ENCODE measurements at places on chromosomes 2 and 18.

DNA sequence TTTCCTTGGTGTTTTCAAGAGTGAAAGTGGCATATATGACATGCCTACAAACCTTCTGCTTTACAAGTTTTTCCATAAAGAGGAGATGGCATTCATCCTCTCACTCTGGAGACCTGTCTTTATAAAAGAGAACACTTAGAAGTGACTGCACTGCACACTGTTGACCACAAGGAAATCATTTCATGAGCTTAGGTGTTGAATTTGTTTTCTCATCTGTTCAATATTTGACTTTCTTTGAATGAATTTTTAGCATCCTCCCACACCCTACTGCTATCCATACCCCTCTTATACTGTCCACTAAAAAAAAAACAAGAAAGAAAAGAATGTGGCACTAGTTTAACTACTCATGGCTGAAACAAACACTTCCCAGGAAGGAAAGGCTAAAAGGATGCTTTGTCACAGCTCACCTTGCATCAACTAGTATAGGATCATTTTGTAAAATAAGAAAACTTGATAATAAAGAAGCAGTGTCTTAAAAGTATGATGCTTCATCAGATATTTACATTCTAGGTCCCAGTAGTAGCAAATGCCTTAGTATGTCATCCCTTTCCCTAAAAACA is 83.0 kb downstream of the ACVR1 start:
- DNase-seq, result no peak

- DNase-seq, result no peak
Measured at GRCh38 chr2:101153787-101154186, 2.6 kb upstream of the TBC1D8 start.

- DNase-seq, result no peak
Measured at GRCh38 chr2:32058130-32058529, 5.2 kb upstream of the SPAST start.

DNA sequence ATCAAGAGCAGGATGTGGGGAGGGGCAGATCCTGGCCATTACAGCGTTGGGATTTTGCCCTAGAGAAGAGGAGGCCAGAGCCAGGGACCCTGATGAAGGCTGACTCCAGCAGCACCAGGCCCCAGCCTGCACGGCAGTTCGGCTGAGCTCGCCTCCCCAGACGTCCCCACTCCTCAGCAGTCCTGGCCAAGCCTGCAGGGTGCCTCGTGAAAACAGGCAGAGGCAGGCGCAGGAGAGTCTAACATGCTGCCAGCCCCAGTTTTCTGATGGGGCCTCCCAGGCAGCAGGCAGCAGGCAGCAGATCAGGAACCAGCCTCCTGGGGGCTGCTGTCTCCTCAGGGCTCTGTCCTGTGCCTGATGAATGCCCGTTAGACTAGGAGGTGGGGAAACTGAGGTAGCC is 19.7 kb upstream of the GLI2 start:
- no peak for DNase-seq

GRCh38 chr18:45012286-45012685 is 331.6 kb downstream of the SETBP1 start:
- DNase-seq, result no peak

GRCh38 chr2:14615760-14616159 is 16.8 kb upstream of the LRATD1 start:
- DNase-seq, result no peak

DNA sequence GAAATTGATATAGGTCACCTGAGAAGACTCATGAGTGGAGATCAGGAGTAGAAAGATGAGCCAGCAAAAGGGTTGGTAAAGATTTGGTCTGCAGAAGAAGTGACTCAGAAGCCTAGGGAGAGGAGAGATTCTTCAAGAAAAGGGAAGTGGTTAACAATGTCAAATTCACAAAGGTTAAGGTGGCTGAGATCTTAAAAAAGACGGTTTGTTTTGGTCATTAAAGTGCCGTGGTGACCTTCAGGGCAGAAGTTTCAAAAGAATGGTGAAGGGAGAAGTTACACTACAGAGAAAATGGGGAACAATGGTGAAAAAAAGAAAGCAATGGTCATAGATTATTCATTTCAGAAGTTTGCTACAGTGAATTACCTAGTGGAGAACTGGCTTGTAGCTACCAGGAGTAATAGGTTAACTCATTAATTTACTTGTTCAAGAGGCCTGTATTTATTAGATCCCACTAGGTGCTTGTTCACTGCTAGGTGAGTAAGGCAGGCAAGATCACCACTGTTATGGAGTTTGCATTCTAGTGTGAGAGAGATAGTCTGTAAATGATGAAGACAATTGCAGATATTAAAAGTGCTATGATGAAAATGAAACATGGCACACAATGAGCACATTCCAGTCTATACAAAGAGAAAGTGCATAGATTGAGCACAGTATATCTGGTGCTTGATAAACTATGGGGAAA is 43.0 kb downstream of the FBXO48 start:
- no peak for DNase-seq

DNA sequence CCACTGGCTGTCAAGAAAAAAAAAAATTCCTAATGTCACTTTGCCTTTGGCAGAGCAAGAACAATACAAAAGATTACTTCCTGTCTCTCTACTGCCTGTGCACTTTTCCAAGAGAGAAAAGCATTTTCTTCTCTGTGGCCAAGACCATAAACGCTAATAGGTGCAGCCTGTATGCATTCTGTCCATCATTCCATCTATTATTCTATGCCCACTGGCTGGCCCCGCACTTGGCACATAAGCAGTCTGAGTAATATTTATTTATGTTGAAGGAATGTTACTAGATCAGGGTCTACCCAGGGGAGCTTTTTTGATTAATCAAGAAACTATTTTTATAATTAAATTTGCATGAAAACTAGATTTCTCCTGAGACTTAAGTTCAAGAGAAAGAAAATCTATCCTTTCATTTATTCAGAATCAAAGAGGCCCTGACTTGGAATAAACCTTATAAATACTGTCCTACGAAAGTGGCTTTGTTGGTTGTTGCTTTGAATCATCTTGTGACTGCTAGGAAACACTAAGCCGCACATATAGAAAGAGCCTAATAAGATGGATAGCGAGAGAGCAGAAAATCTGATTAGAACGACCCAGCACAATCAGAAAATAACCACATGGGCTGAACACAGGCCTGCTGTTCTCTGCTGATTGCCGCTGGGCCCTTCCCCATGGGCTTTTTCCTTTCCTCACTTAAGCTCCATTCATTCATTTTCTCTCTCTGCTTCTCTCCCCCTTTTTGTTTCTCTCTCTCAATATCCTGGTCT is 59.4 kb downstream of the MMADHC start:
- DNase-seq, result no peak

- DNase-seq, result no peak
Measured at GRCh38 chr18:60099709-60100108, 199.9 kb downstream of the PMAIP1 start.

DNA sequence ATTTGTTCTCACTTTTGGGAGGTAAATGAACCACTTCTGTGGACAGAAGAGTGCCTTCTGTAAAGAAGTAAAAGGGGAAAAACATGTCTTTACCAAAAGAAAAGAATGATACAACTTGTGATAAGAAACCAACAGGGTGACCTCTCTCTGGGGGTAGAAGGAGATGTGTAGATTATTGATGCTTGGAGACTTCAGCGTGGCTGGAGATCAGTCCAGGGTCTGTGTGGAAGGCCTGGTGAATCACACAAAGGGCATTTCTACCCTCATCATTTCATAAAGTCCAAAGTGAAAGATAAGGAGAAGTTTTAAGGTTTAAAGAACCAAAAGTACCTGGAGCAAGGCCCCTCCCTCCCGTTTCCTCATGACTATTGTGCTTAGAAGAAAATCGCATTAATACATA is 142.5 kb downstream of the NCK2 start:
- DNase-seq, result peak; percentile 24

DNA sequence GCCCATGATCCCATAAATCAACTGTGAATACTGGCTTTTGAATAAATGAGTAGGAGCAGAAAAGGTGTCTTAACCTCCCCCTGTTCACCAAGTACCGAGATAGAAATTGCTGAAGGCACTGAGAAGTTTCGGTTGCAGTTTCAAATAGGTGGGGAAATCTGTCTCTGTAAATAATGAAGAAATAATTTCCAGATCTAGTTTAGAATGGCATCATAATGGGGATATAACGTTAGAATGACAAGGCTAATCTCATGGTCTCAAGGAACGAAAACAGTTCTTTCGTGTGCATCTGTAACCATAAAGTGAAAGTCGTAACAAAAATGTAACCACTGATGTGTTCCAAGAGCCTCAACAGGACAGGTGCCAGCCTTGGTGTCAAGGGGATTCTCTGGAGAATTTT is 49.9 kb upstream of the TMEM18 start:
- DNase-seq, result no peak

- no peak for DNase-seq
Measured at GRCh38 chr2:138630164-138630563, 128.6 kb downstream of the SPOPL start.

DNA sequence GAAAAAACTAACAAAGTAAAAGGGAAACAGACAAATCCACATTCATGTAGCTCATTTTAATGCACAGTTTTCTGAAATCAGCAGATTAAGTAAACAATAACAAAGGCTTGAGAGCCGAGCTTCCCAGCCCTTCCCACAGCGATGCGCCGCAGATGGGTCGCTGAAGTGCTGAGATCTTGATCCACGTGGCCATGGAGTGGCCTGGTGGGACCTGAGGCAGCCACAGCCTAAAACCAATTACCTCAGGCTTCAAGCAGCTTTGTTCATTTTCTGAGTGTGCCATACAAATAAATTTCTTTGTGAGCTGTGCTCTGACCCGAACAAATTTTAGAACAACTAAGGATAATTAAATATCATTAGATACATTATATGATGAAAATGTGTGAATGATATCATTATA is 25.6 kb upstream of the CYRIA start:
- DNase-seq, result no peak

- DNase-seq, result no peak
Measured at GRCh38 chr18:43396266-43396665, 119.0 kb upstream of the SYT4 start.

DNA sequence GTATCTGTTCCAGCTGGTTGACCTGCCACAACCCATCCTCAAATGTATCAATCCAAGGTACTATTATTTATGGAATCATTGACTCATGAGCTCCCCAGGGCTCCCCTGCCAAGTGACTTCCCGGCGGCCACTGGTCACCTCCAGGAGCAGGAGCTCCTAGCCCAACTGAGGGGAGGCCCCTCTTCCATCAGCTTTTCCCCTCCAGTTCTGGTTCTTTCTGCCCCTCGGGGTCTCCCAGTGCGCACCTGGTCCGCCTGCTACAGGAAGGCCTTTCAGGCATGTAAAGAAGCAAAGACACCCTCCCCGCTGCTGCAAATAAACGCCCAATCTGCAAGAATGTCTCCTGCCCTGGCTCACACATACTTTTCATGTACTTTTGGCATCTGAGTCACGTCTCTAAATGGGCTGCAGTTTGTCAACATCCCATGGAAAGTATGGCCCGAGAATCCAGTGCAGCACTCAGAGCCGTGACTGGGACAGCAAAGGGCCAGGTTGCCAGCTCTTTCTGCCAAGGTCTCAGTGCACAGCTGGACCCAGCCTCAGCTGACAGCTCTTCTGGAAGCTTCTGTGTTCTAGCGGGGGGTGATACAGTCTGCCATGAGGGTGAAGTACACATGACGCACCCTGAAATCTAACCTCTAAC is 41.4 kb downstream of the KLHL29 start:
- peak; percentile 88 for DNase-seq

DNA sequence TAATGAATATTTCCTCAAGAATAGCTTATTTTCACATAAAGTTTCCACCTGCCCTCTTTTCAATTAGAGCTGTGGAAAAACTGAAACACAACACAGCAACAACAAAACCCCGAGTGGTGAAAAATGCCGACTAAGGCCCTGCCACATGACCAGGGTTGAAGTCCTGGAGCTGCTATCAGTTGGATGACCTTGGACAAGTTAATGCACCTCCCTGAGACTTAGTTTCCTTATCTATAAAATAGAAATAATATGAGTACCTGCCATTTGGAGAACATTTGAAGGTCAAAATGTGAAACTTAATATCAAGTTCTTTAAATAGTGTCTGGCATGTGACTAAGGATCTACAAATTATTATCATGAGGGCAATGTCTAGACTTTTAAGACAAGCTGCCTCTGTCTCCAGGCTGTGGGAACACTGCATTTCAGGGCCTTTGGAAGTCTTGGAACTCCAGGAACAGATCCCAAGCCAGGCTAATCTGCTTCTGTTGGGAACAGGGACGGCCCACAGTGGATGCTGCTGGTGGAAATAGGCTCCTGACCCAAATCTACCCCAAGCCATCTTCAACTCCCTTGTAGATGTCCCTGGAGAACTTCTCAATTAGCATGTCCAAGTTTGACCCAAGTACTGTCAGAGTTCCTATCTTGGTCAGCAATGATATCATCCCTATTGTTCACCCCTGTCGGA is 42.0 kb upstream of the TRIB2 start:
- DNase-seq, result no peak

- no peak for DNase-seq
Measured at GRCh38 chr2:79327460-79327859, 167.9 kb upstream of the REG3A start.

DNA sequence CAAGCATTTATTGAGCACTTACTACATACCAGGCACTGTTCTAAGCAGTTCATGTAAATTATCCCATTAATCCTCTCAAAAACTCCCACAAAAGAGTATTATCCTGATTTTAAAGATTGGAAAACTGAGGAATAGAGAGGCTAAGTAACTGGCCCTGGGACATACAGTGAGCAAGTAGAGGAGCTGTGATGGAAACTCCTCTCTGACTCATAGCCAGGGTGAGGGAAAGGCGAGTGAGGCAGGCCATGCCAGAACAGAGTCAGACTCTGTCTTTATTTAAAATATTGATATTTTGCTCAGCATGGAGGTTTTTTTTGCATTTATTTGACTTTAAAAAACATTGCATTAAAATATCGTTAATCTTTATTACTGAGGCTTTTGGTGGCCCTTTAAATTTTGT is 208.0 kb downstream of the LOXHD1 start:
- no peak for DNase-seq

DNA sequence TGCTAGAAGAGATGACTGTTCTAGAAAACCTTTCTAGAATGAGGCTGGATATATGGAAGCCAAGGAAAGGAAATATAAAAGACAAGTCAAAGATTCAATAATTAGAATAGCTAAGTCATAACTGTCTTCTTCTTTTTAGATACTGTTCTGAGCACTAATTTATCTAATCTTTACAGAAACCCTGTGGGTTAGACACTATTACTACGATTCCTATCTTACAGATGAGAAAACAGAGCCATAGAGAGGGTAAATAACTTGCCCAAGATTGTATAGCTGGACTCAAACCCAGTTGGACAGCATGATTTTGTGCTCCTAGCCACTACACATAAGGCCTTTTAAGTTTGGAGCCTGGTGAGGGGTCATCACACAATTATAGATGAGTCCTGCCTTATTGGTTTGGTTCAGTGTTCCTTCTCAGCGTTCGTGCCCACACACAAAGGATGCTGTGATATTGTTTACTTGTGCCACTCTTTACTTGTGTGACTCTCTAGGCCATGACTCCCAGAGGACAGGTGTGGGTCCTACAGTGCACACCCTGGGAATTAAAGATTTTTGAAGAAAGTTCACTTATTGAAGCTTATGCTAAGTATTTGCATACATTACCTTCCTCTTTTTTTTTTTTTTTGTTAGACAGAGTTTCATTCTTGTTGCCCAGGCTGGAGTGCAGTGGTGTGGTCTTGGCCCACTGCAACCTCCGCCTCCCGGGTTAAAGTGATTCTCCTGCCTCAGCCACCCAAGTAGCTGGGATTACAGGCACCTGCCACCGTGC is 153.7 kb downstream of the PRKCE start:
- DNase-seq, result no peak

Data from coronary artery (tissue), 2 donors.